ENCODE measurements at places on chromosomes 4 and X. TPM values are rescaled to one million over a fixed set of nuclear protein-coding genes. Genes with fewer than 3 reads are reported as not detected.
A peak's percentile ranks its signal among the peaks of the same experiment; 100 is the strongest.

The SMIM31 gene
- polyA plus RNA-seq: not detected

The TEX13A gene
- not detected for polyA plus RNA-seq

The RBM46 gene
- polyA plus RNA-seq: not detected

The KIT gene
- not detected for polyA plus RNA-seq

The PWWP3B gene
- not detected for polyA plus RNA-seq

DNA sequence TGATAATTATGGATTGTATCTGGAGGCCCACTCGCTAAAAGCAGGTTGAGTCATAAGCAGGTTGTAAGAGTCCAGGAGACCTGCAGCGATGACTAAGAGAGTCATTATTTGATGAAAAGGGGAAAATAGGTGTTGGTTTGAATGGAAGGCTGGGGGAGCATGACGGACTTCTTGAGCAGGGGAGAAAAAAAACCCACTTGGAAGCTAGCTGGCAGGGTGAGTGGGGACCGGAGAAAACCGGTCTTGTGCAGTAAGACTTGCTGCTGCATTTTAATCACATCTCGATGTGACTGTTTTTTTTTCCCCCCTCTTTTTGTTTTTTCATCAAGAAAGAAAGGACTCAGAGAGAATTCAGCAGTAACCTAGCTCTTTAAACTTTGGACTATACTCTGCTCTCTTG, 90.0 kb downstream of the IGSF1 start:
- no peaks in the 10 kb centered on the region for H3K27me3 ChIP-seq
- H3K36me3 ChIP-seq: no peaks in the 10 kb centered on the region

DNA sequence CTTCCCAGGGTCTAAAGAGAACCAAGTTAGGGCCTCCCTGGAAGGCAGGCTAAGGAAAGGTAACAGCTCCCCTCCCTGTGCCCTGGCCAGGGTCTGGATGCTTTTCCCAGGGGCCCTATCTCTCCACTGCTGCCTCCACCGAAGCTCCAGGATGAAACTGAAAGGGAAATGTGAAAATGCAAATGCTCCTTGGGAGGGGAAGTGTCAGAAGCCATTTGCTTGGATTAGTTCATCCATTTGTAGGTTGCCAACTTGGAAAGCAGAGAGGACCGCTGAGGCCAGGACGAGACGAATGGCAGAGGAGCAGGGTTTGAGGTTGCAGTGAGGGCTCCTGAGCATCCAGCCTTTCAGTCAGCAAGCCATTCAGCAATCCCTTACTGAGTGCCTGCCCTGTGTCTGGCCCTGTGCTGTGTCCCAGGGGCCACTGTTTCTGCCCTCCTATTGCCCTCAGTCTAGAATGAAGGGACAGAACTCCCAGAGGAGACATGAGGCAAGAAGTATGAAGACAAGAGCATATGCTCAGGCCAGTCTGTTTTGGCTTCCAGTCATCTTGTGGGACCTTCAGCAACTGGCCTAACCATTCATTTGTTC, 45.9 kb upstream of the PGRMC1 start:
- H3K27ac ChIP-seq: no peak overlapping the region
- H3K27me3 ChIP-seq: no peaks in the 10 kb centered on the region
- no peaks in the 10 kb centered on the region for H3K36me3 ChIP-seq
- H3K4me1 ChIP-seq: peaks cover 12% of the 10 kb centered on the region
- no peak overlapping the region for H3K4me3 ChIP-seq
- no peak for DNase-seq

DNA sequence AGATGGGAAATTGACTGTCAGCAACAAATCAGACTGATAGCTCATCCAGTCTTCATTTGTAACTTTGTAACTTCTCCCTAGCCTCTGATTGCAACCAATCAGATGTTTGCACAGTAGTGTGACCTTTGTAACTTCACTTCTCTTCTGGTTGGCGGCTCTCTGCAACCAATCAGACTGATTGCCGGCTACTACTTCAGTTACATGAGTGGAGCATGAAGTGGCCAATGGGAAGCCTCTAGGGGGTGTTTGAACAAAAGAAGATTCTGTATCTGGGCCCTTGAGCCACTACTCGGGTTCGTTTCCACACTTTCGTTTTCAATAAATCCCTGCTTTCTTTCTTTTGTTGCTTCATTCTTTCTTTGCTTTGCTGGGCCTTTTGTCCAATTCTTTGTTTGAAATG, 1285.8 kb downstream of the TECRL start:
- H3K4me1 ChIP-seq: no peaks in the 10 kb centered on the region
- H3K27ac ChIP-seq: no peak overlapping the region
- DNase-seq: peak; percentile 6

DNA sequence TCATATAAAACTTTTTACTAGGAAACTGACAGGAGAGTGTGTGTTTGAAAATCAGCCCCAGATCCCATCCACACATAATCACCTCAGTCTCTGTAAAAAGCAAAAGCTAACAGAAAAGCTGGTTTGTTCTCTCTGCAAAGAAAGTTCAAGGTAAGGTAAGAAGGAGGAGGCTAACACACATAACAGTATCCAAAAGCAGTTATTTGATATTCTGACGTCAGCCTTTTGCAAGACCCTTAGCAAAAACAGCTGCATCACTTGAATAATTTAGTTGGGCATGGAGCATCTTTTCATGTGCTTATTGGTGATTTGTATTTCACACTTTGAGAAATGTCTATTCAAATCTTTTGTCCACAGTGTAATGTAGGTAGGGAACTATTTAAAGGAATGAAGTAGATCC, 5.5 kb downstream of the TCEAL9 start:
- no peak overlapping the region for H3K27ac ChIP-seq
- peaks cover 33% of the 10 kb centered on the region for H3K4me1 ChIP-seq
- no peaks in the 10 kb centered on the region for H3K36me3 ChIP-seq
- DNase-seq: peak; percentile 65
- no peaks in the 10 kb centered on the region for H3K27me3 ChIP-seq

DNA sequence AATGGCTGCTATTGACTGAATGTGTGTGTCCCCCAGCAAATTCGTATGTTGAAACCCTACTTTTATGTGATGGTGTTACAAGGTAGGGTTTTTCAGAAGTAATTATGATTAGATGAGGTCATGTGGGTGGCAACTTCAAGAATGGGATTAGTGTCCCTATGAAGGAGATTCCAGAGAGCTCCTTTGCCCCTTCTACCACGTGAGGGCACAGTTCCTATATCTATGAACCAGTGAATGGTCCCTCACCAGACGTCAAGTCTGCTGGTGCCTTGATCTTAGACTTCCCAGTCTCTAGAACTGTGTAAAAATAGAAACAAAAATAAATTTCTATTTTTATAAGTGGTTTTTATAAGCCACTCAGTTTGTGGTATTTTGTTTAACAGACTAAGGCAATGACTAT, 1137.6 kb upstream of the IGFBP7 start:
- DNase-seq: no peak
- H3K4me3 ChIP-seq: no peak overlapping the region
- H3K4me1 ChIP-seq: no peaks in the 10 kb centered on the region
- H3K27me3 ChIP-seq: no peaks in the 10 kb centered on the region

- no peaks in the 10 kb centered on the region for H3K27me3 ChIP-seq
- H3K36me3 ChIP-seq: no peaks in the 10 kb centered on the region
- no peak for DNase-seq
- peaks cover 17% of the 10 kb centered on the region for H3K4me1 ChIP-seq
- no peak overlapping the region for H3K27ac ChIP-seq
Measured at GRCh38 chr4:56783986-56784385, 37.5 kb downstream of the SPINK2 start.

DNA sequence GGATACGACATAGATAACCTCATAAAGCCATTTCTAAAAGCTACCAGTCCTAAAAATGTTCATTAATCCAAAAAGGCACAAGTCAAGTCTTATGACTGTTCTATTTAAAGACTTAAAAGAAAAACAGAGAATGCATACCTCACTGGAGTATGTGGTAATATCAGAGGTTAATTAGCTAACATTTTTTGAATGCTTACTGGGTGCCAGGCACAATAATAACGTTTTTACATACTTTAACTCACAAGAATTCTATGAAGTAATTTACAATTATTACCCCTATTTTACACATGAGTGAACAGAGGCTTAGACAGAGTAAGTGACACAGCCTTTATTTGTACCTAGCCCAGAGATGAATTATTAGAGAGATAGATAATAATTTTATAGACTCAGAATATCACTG, 207.5 kb downstream of the PDGFC start:
- H3K36me3 ChIP-seq: no peaks in the 10 kb centered on the region
- H3K27ac ChIP-seq: no peak overlapping the region
- no peak overlapping the region for H3K4me3 ChIP-seq

GRCh38 chrX:13647709-13648212, 5.2 kb upstream of the TCEANC start:
- H3K36me3 ChIP-seq: no peaks in the 10 kb centered on the region
- H3K4me1 ChIP-seq: no peaks in the 10 kb centered on the region
- no peaks in the 10 kb centered on the region for H3K27me3 ChIP-seq

- H3K4me3 ChIP-seq: no peak overlapping the region
- no peak overlapping the region for H3K27ac ChIP-seq
- H3K4me1 ChIP-seq: no peaks in the 10 kb centered on the region
- no peaks in the 10 kb centered on the region for H3K27me3 ChIP-seq
- H3K36me3 ChIP-seq: no peaks in the 10 kb centered on the region
Measured at GRCh38 chrX:111784667-111785066, 91.3 kb upstream of the TRPC5OS start.

GRCh38 chr4:1753697-1754311, 32.5 kb downstream of the TACC3 start:
- no peaks in the 10 kb centered on the region for H3K36me3 ChIP-seq
- DNase-seq: peak; percentile 39
- H3K27me3 ChIP-seq: no peaks in the 10 kb centered on the region

DNA sequence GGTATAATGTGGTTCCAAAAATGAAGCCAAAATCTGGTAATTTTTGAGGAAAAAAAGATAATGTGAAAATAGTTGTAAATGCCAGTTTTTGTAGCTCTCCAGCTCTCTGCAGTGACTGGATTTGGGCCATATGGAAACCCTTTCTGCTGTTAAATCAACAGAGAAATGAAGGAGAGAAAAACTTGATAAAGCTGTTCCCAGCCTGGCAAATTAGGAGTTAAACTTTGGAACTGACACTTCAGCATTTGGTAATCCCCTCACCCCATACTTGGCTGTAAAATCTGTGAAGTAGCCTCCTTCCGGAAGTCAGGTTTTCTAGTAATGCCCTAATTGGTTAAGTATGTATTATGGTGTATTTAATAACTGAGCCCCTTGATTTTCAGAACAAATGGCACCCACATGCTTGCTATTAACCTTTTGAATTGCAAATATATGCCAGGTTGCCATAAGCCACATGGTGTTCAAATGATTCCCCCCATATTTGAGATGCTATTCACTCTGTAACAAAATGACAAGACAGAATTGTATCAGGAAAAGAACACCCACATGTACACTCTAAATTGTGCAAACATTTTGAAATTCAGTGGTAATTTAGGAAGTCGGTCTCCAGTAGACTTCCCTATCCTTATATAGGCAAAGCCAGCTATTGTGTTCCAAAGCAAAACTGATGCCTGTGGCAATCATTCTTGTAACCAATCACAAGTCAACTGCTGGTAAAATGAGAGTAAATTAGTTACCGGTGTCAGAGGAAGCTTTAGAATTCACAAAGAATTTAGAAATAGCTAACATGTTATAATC, 96.3 kb upstream of the ADAMTS3 start:
- no peak overlapping the region for H3K27ac ChIP-seq
- H3K27me3 ChIP-seq: no peaks in the 10 kb centered on the region
- no peak overlapping the region for H3K4me3 ChIP-seq

DNA sequence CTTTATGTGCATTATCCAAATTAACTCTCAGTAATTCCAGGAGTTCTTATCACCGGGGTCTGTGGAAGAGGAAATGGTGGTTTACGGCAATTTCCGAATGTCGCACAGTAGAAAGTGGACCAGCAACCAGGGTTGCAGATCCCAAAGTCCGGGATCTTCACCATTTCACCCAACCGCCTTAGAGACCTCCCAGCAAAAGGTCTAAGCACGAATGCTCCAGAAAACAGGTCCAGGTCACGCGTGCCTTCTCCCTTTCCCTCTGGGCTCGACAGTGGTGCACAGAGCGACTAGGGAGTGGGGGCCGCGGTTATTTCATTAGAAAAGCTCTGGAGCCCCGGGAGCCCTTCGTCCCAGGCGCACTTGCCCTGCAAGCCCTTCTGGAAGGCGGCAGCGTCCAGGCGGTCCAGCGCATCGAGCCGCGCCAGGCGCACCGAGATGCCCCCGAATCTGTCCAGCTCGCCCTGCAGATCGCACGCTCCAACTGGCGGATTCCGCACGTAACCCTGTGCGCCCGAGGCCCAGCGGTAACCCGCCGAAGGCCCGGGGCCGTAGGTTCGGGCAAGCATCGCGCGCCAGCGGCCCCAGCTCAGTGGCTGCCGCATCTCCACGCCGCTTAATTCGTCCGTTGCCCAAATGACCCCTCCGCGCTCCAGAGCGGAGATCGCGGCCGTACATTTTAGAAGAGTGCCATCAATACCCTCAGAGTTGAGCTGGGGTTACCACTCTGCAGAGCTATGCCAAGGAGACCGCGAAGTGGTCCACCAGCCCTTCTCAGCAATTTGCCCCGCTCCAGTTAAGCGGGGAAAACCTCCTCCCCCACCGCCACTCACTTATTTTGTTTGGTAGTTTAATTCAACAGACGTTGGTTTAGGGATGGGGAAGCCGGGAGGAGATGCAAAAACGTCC, at the start of gene NUDT6:
Gene NUDT6, minus strand, starts transcription at position 627 of the 906 bp plus-strand sequence. Its CDS starts 25 bp downstream, at position 602.
- H3K27me3 ChIP-seq: no peaks in the 10 kb centered on the region
- peak within 1 kb of the TSS; percentile 89 for H3K4me3 ChIP-seq
- no peaks in the 10 kb centered on the region for H3K36me3 ChIP-seq
- peak within 1 kb of the TSS; percentile 89 for H3K27ac ChIP-seq

GRCh38 chrX:109707319-109707718, 25.7 kb downstream of the ACSL4 start:
- no peak overlapping the region for H3K27ac ChIP-seq
- no peak overlapping the region for H3K4me3 ChIP-seq
- H3K36me3 ChIP-seq: no peaks in the 10 kb centered on the region
- H3K4me1 ChIP-seq: peaks cover 88% of the 10 kb centered on the region
- no peak for DNase-seq
- H3K27me3 ChIP-seq: no peaks in the 10 kb centered on the region

DNA sequence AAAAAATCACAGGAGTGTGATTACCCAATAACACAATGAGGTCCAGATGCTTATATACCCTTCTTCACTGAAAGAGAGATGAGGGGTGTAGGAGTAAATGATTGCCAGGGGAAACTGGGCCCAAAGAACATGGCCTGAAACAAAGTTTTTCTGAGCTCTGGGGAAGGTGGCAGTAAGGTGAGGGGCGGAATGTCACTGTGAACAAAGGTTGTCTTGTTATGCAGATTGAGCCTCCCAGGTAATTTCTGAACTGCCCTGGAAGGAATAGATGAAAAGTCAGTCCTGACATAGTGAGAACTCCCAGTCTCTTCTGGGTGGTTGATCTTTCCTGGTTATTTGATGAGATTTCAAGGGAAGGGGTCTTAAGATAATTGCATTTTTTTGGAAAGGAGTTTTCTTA, 2.5 kb upstream of the TMEM47 start:
- no peaks in the 10 kb centered on the region for H3K4me1 ChIP-seq
- no peaks in the 10 kb centered on the region for H3K27me3 ChIP-seq
- no peaks in the 10 kb centered on the region for H3K36me3 ChIP-seq
- no peak for DNase-seq
- no peak overlapping the region for H3K27ac ChIP-seq

DNA sequence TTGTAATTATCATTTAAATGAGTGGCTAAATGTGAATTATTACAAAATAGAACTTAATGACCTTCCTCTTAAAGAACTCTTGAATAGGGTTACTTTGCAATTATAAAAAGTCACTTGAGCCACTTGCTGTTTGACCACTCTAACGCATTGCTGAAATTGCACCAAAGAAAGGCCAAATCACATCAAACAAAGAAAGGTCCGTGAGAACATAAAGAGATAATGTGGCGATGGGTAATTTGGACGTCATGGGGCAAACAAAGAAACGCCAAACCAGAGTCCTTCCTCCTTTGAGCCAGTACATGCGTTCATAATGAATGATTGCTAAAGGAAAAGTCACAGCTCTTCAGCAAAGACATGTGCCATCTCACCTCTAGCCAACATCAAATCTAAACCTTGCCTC, 229.8 kb upstream of the STS start:
- no peak for DNase-seq
- no peaks in the 10 kb centered on the region for H3K4me1 ChIP-seq
- H3K4me3 ChIP-seq: no peak overlapping the region
- no peaks in the 10 kb centered on the region for H3K36me3 ChIP-seq
- H3K27me3 ChIP-seq: no peaks in the 10 kb centered on the region
- H3K27ac ChIP-seq: no peak overlapping the region
